ENCODE measurements at places on chromosomes 7 and 10.

DNA sequence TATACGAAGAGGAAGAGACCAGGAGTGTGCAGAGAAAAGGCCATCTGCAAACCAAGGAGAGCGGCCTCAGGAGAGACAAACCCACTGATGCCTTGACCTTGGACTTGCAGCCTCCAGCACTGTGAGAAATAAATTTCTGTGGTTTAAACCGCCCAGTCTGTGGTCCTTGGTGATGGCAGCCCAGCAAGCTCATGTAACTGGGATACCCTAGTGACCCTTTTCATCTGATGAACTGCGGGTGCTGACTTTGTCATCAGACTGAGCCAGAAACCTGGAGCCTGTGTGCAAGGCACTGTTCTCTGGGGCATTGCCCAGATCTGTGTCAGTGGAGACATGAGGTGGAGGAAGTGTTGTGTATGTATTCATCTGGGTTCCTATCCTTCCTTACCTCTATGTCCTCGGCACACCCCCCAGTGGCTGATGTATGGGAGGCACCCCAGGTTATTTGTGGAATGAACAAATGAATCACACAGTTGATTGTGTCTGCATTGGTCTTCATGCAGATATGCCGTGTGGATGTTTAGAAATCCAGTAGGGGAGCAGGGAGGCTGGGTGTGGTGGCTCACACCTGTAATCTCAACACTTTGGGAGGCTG, 64.5 kb upstream of the BTBD16 start:
- DNase-seq = no peak

DNA sequence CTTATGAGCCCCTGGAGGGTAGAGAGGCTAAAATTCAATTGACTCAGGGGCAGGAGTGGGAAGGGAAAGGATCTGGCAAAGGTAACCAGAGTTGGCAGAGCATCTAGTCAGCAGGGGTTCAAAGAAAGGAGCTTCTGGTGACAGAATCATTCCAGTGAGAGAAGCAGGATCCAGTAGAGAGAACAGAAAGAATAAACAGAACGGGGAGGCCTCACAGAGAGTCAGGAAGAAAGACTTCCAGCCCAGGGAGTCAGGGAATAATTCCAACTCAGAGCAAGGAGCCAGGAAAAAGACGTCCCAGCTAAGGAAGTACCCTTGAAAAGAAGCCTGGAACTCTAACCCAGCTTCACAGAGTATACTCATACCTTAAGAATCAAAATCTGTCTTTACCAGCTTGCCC, 66.6 kb upstream of the CPXM2 start:
- no peak for DNase-seq

- DNase-seq = no peak
Measured at GRCh38 chr10:62237966-62238365, 30.7 kb downstream of the RTKN2 start.

DNA sequence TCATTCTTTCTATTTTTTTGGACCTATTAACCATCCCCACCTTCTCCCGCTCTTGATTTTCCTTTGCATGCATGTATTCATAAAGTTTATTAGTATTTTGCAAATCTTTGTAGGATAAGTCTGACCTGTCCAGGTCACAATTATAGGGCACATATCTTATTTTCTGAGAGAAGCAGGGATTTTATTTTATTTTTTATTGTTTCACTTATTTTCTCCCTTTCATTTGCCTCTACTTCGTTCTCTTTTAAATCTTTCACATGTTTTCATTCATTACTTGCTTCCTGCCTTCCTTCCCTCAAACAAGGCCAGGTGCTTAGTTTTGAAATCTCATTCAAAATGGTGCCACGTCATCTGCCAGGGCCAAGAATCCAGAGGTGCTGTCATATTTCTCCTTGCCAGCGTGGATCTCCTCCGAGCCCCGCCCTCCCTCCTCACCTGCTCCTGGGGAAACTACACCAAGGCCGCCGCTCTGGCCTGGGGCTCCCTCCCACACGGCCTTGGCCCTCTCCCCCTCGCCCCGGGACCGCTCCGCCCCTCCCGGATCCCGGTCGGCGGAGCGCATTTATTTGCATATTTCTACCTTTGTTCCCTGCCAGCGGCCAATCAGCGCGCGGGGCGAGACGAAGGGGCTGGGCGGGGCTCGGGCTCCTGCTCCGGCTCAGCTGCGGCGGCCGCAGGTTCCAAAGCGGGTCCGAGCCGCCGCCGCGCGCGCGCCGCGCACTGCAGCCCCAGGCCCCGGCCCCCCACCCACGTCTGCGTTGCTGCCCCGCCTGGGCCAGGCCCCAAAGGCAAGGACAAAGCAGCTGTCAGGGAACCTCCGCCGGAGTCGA, at the start of gene TSPAN13:
TSPAN13 (plus strand) TSS at position 654 of the 830 bp plus-strand sequence. CDS start 213 bp downstream, outside the sequence.
- DNase-seq = peak; percentile 25

- no peak for DNase-seq
Measured at GRCh38 chr10:126570621-126571602, 99.6 kb downstream of the C10orf90 start.

DNA sequence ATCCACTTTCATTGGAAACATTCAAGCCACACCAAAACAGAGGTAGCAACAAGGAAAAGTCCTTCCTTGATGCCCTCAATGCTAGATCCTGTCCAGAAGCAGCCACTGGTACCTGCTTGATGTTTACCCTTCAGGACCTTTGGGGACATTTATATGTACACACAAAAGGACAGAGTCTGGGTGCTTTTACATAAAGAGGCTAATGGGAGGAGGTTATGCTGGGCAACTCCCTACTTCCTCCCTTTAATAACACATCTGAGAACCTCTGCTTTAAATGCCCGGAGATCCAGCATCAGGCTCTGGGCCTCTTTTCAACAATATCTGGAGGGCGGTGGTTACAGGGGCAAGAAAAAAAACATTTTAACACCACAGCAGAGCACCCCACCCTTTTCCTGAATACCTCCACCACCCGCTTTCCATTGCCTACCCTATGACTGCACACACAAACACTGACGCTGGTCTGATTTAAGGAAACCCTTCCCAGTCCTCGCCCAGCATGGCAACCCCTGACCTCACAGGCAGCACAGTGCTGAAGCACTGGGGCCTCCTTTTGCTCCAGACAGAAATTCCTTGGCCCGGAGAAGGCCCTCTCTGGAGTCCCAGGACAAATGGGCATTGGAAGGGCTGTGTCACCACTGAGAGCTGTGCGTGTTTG, 39.3 kb upstream of the DUSP5 start:
- DNase-seq = peak; percentile 23

- DNase-seq = no peak
Measured at GRCh38 chr7:94261067-94261466, 133.6 kb upstream of the COL1A2 start.

DNA sequence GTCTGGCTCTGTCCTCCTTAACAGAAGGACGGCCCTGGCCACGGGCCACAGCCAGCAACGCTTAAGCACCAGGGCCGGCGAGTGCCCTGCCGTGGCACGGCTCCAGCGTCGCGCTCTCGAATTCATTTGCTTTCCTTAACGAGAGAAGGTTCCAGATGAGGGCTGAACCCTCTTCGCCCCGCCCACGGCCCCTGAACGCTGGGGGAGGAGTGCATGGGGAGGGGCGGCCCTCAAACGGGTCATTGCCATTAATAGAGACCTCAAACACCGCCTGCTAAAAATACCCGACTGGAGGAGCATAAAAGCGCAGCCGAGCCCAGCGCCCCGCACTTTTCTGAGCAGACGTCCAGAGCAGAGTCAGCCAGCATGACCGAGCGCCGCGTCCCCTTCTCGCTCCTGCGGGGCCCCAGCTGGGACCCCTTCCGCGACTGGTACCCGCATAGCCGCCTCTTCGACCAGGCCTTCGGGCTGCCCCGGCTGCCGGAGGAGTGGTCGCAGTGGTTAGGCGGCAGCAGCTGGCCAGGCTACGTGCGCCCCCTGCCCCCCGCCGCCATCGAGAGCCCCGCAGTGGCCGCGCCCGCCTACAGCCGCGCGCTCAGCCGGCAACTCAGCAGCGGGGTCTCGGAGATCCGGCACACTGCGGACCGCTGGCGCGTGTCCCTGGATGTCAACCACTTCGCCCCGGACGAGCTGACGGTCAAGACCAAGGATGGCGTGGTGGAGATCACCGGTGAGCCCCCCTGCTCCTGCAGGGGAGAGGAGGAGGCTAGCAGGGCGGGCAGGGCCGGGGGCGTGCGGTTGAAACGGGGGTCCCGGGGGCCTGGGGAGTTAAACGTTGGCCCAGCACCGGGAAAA, at the start of gene HSPB1:
HSPB1 (plus strand) TSS at position 327 of the 855 bp plus-strand sequence; CDS start at position 367, 40 bp downstream.
- DNase-seq = peak; percentile 81

DNA sequence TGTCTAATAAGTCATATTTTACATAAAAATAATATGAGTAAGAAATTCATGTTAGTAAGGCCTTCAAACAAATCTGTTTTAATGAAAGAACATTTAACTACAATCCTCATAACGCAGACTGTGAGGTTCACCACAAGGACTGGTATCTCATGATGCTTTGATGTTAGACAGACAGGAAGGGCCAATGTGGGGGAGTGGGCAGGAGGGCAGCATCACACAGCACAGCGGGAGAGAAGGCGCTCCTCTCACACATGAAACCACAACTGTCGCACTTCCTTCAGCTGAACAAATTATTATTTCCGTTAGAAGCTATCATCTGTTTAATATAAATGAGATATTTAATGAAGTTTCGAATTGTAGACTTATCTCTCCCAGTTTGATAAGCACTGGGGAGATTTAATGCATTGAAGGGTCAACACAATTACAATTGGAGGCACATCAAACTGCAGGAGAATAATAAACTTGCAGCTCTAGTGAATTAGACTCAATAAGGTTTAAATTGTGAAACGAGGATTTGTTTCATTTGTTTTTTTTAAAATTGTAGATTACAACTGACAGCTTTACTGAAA, 466.1 kb downstream of the PARD3 start:
- DNase-seq = no peak

GRCh38 chr10:10796774-10797415, 220.8 kb upstream of the CELF2 start:
- DNase-seq = no peak

- DNase-seq = no peak
Measured at GRCh38 chr7:28647076-28647421, 234.7 kb downstream of the CREB5 start.

All from CD4-positive, alpha-beta T cell treated with Interleukin-4 for 4 hours (primary cell).